ENCODE measurements at places on chromosomes 7 and 10.

- DNase-seq = no peak
Observed at GRCh38 chr7:132455378-132455777, 120.9 kb downstream of the PLXNA4 start.

- no peak for DNase-seq
Observed at GRCh38 chr10:74969093-74969492, 142.4 kb upstream of the SAMD8 start.

DNA sequence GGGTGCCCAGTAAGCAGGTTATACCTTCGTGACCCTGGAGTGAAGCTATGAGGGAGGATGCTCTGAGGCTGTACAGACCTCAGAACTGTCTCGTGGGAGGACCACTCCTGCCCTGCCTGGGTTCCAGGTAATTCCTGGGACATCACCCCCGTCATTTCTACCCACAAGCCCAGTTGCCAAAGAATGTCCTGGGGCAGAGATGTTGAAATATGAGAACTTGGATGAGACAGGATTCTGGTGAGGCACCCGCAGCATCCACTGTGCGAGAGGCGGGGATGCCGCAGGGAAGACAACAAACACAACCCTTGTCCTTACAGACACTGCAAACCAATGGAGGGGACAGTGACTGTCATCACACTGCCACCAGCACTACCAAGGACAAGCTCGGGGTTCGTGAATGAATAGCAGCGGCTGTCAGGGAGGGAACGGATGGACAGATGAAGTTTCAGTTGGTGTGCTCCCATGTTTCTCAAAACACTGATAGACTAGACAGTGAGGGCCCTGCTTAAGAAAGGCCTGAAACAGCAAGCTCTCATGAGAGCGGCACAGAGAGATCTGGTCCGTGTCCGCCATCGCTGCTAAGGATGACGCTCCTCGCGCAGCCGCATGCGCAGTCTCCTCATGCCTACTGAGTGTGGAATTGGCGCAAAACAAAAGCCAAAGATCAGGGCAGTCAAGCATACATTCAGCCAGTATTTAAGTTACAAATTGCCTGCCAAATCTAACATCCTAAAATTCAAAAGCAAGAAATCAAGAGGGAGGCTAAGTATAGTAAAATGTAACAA lies 82.0 kb upstream of the RHEB start:
- DNase-seq = no peak

DNA sequence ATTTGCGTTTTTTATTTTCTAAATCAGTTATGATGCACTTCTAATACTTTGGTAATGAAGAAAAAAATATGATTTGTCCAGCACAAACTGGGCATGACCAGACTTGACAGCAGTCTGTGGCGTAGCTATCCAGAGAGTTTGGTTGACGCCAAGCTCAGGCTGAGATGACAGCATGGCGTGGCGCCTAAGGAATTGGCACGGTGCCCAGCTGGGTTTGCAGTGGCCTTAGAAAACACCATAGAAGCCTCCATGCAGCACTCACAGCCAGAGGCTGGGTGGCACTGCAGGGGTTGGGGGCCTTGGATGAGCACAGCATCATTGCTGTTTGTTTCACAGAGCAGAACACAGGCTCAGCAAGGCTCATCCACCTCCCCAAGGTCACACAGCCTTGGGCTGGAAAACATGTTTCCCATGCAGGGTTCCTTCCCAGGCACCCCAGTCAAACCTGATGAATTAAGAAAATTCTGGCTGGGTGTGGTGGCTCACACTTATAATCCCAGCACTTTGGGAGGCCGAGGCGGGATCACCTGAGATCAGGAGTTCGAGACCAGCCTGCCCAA lies 88.9 kb downstream of the GTF2IRD1 start:
- DNase-seq = no peak

GRCh38 chr7:16581286-16581685 lies 54.7 kb downstream of the LRRC72 start:
- no peak for DNase-seq

- no peak for DNase-seq
Observed at GRCh38 chr10:86234107-86234506, 132.5 kb downstream of the GRID1 start.

GRCh38 chr7:126856691-126857291 lies 395.9 kb downstream of the GRM8 start:
- peak; percentile 3 for DNase-seq

DNA sequence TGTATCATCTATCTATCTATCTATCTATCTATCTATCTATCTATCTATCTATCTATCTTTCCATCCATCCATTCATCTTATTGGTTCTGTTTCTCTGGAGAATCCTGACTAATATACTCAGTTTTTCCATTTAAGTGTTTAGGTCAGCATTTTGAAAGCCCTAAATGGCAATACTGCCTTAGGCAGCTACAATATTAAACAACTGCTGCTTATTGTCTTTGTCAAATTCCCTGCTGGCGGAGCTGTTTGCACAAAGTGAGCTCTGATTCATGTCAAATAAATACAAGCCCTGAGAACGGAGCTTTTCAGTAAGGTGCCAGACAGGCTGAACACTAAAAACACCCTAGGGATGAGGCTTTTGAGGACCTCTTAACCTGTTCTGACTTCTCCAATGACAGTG lies 7.1 kb upstream of the KLHL7 start:
- DNase-seq = no peak

- peak; percentile 21 for DNase-seq
Observed at GRCh38 chr10:5629303-5630111, 36.9 kb downstream of the ASB13 start.

- DNase-seq = no peak
Observed at GRCh38 chr7:48305661-48306060, 134.4 kb downstream of the ABCA13 start.

DNA sequence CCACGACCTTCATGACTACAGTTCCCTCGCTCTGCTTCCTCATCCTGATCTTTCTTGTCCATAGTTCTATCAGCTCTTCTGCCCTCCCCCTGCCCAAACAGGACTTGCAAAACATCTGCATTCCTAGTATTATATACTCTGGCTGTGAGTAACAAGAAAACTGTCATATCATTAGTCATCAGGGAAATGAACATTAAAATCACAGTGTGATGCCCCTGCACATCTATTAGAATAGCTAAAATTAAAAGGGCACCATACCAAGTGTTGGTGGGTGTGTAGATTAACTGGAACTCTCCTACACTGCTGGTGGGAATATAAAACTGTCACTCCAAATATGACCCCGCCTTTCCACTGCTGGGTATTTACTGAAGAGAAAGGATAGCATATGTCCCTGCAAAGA lies 141.8 kb downstream of the C7orf25 start:
- no peak for DNase-seq

DNA sequence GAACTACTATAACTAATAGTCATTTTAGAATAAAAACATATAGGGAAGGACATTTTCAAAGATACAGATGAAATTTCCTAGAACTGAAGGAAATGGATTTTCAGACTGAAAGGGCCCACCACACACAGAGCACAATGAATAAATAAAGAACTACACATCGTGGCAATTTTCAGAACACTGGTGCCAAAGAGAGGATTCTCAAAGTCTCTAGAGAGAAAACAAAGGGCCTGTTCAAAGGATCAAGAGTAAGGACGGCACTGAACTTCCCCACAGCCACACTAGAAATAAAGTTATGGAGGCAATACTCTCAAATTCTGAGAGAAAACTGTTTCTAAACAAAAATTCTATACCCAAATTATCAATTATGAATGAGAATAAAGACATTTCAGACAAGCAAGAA lies 21.9 kb downstream of the NAPEPLD start:
- no peak for DNase-seq

GRCh38 chr7:70457883-70458680 lies 673.9 kb upstream of the GALNT17 start:
- DNase-seq = no peak

- no peak for DNase-seq
Observed at GRCh38 chr10:74153676-74154075, 2.7 kb downstream of the ADK start.

DNA sequence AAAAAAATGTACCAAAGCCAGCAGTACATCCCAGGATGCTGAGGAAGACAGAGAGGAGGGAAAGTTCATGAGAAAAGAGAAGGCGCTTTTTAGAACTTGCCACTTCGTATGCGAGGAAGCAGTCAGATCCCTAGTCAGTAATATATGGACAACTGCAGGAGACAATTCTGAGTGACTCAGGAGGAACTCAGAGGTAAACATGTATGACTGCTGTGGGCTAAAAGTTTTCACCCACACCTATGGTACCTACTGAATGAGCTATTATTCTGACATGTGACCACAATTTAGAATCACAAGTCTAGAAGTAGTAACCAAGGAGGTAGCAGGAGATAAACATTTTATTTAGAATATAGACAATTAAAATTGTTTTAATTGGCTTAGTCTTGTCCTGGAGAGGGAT lies 126.5 kb downstream of the ICA1 start:
- no peak for DNase-seq

DNA sequence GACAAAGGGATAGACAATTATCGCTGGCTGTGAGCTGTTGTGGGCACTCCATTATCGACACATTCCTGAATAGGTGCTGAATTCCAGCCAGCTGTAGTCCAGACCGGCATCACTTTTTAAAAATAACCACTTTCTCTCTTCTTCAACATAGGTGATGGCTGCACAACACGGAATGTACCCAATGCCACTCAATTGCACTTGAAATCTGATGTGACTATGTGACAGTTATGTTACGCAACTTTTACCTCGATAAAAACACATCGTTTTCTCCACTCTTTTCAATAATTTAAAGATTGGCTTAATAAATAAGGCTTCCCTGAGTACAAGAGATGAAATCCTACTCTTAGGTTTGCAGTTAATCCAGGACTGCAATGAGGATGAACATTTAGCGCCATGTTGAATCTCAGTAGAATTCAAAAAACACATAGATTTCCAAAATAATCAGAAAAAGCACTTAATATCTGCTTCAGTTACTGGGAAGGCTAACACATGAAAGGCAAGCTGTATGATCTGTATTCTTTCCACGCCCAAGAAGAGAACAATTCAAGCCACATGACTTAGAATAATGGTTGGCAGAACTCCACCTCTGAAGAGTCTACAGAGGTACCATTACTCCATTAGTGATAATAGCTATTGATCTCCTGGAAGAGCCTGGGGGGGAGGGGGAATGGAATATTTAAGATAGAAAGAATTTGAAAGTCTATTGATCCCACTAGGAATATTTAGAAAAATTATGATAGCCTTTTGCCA lies 3.6 kb downstream of the YWHAG start:
- DNase-seq = no peak

- no peak for DNase-seq
Observed at GRCh38 chr10:103049237-103049636, 131.1 kb downstream of the CNNM2 start.

GRCh38 chr7:121301446-121302213 lies 27.2 kb upstream of the WNT16 start:
- no peak for DNase-seq

DNA sequence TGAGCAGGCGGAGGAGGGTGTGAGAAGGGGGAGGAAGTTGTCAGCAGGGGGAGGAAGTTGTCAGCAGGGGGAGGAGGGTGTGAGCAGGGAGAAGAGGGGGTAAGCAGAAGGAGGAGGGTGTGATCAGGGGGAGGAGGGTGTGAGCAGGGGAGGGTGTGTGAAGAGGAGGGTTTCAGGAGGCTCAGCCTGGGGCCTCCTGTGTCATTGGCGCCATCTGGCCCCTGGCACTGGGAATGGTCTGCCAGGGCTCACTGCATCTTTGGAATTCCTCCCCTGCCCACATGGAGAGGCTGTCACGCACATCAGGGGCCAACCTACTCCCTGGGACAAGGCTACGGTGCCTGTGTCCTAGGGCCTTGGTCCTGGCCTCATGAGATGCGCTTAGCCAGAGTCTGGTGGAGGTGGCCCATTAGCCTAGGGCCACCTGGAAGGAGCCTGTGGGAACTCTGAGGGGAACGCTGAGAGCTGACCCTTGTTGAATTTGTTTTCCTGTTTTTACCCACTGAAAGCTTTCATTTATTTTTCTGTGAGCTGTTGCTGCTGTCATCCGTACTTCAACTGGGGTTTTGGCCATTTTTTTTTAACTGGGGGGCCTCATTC lies 18.0 kb downstream of the CAMK2B start:
- DNase-seq = no peak

DNA sequence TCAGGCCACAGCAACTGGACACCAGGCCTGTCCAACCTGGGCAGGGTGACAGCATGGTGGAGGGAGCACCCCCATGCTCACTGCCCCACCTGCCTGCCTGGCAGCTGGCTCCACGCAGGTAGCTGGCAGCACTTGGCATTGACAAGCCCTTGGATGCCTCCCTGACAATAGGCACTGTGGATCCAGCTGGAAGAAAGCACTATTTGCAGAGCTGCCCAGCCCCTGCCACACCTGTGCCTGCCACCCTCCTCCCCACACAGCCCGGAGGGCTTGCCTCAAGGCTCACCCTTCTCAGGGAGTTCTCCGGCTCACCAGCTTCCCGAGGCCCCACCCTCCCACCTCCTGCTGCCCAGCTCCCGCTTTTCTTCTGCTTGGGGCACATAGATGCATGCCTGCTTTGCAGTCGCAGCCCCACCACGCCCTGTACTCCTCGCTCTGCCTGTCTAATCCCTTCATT lies 160.1 kb downstream of the NEURL1 start:
- no peak for DNase-seq

DNA sequence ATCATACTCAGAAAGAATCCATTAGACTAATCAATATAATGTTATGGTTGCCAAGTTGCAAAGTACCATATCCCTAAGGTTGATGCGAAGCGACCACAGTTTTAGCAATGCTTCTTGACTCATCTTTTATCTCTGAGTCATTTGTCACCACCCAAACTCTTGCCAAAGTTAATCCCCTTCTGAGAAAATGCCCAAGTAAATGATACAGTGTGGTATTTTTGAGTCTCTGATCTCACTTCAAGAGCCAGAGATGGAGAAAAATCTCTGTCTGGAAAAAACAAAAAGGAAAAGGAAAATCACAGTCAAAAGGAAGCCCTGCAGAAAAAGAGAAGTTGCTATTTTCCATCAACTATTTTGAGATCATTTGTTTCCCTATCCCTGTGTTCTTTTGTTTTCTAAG lies 26.7 kb upstream of the OTUD1 start:
- DNase-seq = no peak

Measured in NCI-H1930 (cell line).